ENCODE measurements at places on chromosomes 11 and 22. TPM values are rescaled to one million over a fixed set of nuclear protein-coding genes. Genes with fewer than 3 reads are reported as not detected.

HBG2 gene
- total RNA-seq = 48.1 TPM

TTC28 gene
- total RNA-seq = 0.12 TPM

CASP5 gene
- not detected for total RNA-seq

PRG3 gene
- total RNA-seq = not detected

PRR5L gene
- 0.47 TPM for total RNA-seq

OR51B5 gene
- 140 TPM for total RNA-seq

KCNK7 gene
- total RNA-seq = 0.61 TPM

DNA sequence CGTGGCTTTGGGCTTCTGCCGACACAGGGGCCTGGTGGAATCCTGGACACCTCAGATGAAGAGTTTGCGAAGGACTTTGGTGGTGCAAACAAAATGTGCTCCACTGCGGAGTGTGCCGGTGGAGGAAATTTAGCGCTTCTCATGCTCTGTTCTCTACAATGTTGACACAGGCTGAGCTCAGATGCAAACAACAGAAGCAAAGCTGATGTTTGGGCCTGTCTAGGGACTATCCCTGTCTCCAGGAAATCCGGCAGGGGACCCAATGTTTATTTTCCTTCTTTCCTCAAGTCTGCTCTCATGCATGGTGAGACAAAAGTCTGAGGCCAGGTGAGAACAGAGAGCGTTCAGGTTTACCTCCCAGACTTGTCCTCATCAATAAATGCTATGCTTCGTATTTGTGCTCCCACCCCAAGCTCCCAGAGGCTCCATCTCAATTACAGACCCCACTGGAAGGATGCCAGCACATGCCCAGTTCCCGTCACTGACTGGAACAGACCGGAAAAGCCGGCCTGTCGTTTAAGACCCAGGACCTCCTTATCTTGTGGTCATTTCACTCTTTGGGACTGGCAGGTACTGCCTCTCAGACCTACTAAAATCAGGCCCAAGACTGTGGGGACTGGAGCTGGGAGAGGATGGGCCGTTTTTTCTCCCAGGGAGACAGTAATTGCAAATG lies 105.7 kb upstream of the B3GAT1 start:
- DNase-seq = no peak

- no peak for DNase-seq
These were observed 8.7 kb downstream of the RASD2 start for GRCh38 chr22:35549328-35549727.

DNA sequence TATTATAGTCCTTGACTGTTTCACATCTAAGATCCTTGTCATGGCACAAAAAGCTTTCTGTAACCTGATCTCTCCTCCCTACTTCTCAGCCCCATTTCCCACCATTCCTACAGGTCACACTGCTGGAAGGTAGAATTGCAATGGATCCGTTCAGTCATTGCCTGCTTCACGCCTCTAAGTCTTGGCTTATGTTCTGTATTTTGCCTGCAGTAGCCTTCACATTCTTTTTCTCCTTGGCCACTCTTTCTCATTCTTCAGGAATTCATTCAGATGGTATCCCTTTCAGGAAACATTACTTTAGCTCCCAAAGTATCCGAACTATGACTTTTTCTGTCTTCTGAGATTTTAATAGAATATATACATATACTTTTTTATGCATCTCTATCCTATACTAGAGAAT lies 731.5 kb downstream of the NTM start:
- DNase-seq = no peak

DNA sequence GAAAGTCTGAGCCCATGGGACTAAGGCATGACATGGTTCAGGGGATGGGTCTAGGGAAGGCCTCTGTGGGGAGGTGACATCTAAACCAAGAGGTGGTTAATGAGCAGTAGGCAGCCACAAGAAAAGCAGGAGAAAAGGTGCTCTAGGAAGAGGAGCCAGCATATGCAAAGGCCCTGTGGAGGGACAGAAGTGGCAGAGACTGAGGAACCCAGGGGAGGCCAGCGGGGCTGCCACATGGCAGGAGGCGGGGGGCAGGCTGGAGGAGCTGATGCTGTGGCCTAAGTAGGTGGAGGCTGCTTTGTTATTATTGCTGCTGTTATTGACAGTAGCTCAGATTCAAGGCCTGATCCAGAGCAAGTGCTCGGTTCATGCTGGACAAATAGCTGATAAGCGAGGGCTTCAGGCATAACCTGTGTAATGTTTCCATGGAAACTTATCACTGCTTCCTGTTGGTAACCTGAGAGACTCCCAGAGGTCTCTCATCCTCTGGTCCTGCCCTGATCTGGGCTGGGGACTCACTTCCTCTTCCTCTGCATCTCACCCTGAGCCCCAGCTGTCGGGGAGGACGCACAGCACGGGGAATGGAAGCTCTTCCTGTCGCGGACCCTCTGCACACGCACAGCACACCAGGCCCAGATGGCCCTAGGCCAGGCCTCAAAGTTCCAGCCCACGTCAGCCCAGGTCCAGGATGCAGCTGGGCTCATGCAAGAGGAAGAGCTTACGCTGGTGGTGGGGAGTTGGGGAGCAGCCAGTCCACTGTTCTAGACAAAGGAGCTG lies 75.2 kb upstream of the TP53I11 start:
- no peak for DNase-seq

- DNase-seq = no peak
These were observed 3.8 kb downstream of the RSPH14 start for GRCh38 chr22:23137905-23138561.

DNA sequence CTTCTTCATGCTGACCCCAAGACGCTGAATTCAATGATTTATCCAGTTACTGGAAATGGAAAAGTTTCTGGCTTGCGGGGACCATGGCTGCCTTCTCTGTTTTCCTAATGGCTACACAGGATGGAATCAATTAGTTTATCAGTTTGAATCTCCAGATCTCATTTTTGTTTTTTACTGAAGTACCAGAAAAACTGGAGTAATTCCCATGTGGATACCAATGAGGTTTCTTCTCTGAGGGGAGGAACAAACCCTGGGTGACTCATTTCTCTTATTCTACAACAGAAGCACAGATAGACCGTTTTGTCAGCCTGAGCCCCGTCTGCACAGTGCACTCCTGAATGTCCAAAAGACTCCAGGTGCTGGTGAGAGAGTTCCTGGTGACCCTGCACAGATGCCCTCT lies 3.4 kb downstream of the ZNF195 start:
- no peak for DNase-seq

DNA sequence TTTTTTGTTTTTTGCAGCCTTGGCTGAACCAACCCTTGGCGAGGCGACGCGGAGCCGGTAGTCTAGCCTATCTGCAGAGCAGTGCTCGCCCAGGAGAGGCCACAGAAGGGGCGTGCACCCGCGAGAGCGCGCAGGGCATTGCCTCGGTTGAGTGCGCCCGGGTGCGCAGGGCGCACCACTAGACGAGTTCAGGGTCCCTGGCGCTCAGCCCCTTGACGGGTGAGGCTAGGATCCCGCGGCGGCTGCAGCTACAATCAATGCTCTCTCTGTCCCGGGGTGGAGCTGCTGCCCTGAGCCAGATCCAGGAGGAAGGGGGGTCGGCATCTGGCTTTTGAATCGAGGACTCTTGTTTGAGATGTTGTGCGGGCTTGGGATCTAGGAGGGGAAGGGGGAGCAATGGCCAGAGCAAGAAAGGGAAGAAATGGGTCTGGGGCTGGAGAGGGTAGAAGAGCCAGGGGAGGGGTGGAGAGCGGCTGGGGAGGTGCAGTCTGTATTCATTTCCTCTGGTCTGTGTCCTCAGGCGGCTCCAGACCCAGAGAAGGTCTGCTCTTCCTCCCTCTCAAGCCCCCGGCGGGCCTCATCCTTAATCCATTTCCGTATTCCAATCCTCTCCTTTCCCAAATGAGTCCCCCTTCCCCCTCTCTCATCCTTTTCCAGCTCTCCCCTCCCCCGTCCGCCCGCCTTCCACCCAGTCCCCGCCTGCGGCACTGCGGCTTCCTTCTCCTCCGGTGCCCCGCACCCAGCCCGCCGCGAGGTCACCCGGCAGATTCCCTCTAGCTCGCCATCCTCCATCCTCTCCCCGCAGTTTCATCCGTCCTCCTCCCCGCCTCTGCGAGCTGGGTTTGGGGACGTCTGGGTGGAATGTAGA lies 797 bp downstream of the THY1 start:
- no peak for DNase-seq

- no peak for DNase-seq
These were observed 804 bp downstream of the APIP start for GRCh38 chr11:34915136-34916014.

DNA sequence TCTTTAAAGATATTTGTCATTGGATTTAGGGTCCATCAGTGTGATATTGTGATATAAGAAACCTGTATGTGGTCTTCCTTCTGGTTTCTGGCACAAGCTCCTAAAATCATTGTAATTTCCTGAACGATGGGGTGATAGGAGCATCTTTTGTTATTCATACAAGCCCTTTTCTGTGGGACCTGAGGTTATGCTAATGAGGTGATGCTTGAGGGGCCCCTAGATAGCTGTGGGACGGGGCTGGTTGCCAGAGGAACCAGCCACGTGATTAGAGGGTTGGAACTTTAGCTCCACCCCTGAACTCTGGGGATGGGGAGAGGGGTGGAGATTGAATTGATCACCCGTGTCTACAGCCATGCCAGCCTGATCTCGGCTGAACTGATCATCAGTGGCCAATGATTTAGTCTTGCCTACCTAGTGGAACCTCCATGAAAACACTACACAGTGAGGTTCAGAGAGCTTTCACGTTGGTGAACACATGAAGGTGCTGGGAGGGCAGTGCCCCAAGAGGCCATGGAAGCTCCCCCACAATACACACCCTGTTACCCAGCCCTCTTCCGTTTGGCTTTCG lies 62.8 kb downstream of the BCR start:
- DNase-seq = no peak

DNA sequence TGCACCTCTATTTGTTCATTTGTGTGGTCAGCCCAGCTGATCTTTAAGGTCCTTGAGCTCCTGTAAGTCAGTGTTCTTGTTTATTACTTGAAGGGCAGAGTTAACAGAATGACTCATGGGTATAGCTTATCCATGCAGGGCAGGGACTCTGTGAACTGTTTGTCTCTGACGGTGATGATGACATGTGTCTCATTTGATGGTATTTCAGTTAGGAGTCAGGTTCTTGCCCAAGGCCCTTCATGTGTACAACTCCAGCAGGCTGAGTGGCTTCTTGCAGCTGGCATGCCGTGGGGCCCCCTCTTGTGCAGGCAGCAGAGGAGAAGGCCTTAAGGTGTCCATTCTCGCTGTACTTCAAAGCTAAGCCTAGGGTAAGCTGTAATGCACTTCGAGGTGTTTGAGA lies 165.1 kb downstream of the DBX1 start:
- DNase-seq = peak; percentile 21

- no peak for DNase-seq
These were observed 5.6 kb downstream of the PLAAT2 start for GRCh38 chr11:63557570-63557969.

DNA sequence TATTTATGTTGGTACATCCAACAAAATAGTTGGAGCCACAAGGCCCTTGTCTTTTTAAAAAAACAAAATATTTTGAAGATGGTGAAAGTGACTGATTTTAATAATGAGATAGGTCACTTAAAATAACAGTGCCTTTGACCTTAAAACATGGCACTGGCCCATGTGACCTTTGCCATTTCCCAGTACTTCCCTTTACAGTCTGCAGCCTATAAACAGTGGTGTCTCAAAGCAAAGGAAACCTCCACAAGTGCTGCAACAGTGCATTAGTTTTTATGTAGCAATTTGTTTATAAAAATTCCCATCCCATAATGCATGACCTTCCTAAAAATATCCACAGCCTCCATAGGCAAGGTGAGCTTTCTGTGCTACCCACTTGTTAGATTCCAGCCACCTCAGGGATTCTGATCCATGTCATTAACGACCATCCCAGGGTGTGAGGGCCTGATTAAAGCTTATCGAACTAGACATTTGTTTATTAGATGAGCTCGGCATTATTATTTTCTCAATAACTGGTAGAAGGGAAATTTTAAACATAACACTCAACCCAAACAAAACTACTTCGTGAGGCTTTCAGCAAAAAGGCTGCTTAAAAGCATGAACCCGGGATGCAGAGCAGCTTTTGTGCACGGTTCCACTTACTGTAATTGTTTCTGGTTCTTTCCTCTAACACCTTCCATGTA lies 28.0 kb upstream of the CRKL start:
- DNase-seq = no peak

- no peak for DNase-seq
These were observed 80.6 kb upstream of the CLDN5 start for GRCh38 chr22:19604711-19605268.

DNA sequence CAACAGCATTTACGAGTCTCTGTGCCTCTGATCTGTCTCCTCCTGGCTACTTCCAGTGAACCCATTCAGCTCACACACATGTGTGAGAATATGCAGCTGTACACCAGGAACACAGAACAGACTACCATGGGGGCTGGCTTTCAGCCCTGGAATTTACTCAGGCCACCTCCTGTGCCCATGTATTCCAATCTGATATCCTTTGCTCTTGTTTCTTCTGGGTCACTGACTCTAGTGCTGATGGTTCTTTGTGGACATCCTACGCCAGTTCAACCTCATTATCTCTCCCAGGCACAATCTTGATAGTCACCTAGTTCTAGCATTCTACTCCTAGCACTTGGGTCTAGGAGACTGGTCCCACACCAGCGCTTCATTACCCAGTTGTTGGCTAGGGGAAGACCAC lies 23.0 kb upstream of the ZC3H12C start:
- DNase-seq = no peak

GRCh38 chr22:49961005-49961600 lies 531 bp downstream of the PIM3 start:
- DNase-seq = no peak

Data from HCT116 (cell line).